ENCODE measurements at places on chromosomes 6 and 20. TPM values are rescaled to one million over a fixed set of nuclear protein-coding genes. Genes with fewer than 3 reads are reported as not detected.

Gene UST
- 5.5 TPM for total RNA-seq

Gene SLC22A1
- total RNA-seq = 1.7 TPM

Gene TFAP2D
- total RNA-seq = not detected

Gene DDX43
- not detected for total RNA-seq

Gene C6orf141
- 0.89 TPM for total RNA-seq

Gene PCMT1
- 65.5 TPM for total RNA-seq

Gene AFG1L
- 8.2 TPM for total RNA-seq

DNA sequence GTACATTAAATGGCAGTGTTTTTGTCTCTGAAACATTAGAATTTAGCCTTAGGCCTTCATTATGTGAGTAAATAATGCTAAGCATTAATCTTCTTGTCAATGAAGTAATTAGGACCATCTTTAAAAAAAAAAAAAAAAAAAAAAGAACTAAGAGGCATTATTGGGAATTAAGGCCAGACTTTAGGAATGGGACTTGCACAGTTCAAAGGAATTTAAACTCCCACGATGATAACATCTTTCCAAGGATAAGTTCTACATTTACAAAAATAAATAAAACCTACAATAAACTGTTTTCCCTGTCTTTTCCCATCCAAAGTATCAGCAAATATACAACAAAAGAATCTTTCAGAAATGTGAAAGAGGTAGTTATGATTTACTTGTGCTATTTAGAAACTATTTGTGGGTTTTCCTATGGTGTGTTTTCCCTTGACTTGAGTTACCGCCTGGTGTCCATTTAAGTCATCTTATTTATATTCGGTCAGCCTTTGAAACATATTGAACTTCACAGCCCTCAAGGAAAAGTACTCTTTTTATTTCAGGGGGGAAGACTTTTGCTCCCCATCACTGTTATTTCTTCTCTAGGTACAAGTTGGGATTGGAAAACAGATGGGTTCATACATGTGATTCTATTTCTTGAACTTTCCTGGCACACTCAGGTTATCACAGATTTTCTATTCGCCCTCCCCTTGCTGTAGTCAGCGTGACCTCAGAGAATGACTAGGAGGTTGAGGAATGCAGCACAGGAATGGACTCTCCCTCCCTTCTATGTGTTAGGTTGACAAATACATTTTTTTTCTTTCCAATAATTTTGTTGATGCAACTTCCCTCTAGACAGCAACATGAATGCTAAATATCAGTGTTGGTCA lies 13.6 kb downstream of the STMND1 start:
- DNase-seq = no peak
- H3K27me3 ChIP-seq = no peaks in the 10 kb centered on the region

GRCh38 chr6:150689900-150690590 lies 90.4 kb downstream of the PLEKHG1 start:
- H3K36me3 ChIP-seq = no peaks in the 10 kb centered on the region
- DNase-seq = no peak
- H3K4me3 ChIP-seq = no peak overlapping the region
- H3K4me1 ChIP-seq = peaks cover 10% of the 10 kb centered on the region
- no peaks in the 10 kb centered on the region for H3K27me3 ChIP-seq

DNA sequence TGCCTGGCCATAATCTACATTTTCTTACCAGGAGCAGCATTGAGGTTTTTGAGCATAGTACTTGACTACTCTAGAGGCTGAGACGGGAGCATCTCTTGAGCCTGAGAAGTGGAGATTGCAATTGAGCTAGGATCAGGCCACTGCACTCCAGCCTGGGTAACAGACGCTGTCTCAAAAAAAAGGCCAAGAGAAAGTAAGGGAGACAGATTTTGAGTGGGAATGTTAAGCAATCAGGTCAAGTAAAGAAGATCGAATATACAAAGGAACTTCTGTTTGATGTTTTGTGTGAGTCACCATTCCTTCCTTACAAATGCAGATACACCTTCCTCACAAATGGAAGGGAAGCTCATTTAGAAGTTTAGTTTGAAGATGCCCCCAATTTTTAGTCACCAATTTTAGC lies 4.4 kb downstream of the PNRC1 start:
- H3K36me3 ChIP-seq = peaks cover 10% of the 10 kb centered on the region
- H3K4me3 ChIP-seq = peak overlapping the region; percentile 60
- H3K27me3 ChIP-seq = peaks cover 3% of the 10 kb centered on the region
- peaks cover 24% of the 10 kb centered on the region for H3K4me1 ChIP-seq
- no peak for DNase-seq
- no peak overlapping the region for H3K27ac ChIP-seq

DNA sequence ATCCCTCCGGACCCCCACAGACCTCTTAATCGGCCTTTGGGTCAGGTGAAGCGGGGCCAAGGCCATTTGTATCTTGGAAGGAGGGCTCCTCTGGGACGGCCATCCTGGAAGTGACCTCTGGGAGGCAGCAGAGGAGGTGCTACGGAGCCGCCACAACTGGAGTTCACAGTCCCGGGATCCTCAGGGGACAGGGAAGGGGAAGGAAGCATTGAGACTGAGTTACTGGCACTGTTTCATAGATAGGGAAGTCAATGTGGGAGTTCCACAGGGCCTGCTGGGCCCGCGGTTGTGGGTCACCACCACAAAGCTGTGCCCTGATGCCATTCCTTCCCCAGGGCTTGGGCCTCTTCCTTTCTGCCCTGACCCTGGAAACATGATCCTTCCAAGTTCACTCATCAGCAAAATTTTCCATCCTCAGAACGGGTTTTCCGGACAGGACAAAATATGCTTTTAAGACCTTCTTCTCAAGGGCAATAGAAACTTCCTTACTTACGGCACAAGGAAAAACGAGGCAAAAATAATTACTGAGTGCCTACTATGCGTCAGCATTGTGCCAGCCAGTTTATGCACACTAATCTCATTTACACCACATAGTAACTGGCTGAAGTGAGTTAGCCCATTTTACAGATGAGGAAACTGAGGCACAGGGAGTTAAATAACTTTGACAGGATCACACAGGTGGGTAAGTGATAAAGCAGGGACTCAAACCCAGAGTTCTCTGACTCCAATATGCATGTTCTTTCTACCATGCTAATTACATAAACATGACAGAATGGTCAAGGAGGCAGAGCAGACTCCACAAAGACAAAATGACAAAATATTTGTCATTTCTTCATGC lies 143.8 kb downstream of the UNC5CL start:
- no peaks in the 10 kb centered on the region for H3K27me3 ChIP-seq
- DNase-seq = peak; percentile 46
- H3K36me3 ChIP-seq = no peaks in the 10 kb centered on the region
- no peak overlapping the region for H3K4me3 ChIP-seq
- H3K27ac ChIP-seq = peak overlapping the region; percentile 59
- peaks cover 19% of the 10 kb centered on the region for H3K4me1 ChIP-seq

- no peak overlapping the region for H3K4me3 ChIP-seq
- peak overlapping the region; percentile 10 for H3K27ac ChIP-seq
- no peaks in the 10 kb centered on the region for H3K27me3 ChIP-seq
- H3K4me1 ChIP-seq = no peaks in the 10 kb centered on the region
- DNase-seq = no peak
These were observed 75.6 kb upstream of the GNRH2 start for GRCh38 chr20:2967841-2968240.

GRCh38 chr6:128437685-128438084 lies 82.7 kb downstream of the PTPRK start:
- peaks cover 4% of the 10 kb centered on the region for H3K36me3 ChIP-seq
- DNase-seq = no peak
- peaks cover 3% of the 10 kb centered on the region for H3K4me1 ChIP-seq
- no peaks in the 10 kb centered on the region for H3K27me3 ChIP-seq

- H3K4me3 ChIP-seq = no peak overlapping the region
- DNase-seq = no peak
- no peaks in the 10 kb centered on the region for H3K36me3 ChIP-seq
- no peak overlapping the region for H3K27ac ChIP-seq
- H3K27me3 ChIP-seq = no peaks in the 10 kb centered on the region
These were observed 8.1 kb upstream of the OCSTAMP start for GRCh38 chr20:46558511-46558959.

DNA sequence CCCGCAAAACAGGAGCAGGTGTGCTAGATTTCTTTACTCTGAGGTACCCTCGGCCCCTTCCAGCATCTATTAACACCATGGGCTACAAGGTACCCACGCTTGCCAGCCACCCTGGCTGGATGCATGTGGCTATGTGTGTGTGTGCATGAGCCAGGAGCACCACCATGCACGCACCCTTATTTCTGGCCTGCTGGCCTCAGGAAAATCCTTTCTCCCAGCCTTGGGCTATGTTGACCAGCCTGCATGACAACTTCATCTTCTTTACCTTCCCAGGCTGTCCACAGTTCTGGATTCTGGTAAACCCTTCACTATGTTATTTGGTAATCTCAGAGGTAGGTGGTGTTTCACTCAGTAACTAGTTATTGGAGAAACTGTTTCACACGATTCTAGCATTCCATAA lies 40.4 kb downstream of the GPR6 start:
- peaks cover 8% of the 10 kb centered on the region for H3K27me3 ChIP-seq
- no peak overlapping the region for H3K27ac ChIP-seq
- H3K36me3 ChIP-seq = no peaks in the 10 kb centered on the region
- no peak for DNase-seq
- no peak overlapping the region for H3K4me3 ChIP-seq

DNA sequence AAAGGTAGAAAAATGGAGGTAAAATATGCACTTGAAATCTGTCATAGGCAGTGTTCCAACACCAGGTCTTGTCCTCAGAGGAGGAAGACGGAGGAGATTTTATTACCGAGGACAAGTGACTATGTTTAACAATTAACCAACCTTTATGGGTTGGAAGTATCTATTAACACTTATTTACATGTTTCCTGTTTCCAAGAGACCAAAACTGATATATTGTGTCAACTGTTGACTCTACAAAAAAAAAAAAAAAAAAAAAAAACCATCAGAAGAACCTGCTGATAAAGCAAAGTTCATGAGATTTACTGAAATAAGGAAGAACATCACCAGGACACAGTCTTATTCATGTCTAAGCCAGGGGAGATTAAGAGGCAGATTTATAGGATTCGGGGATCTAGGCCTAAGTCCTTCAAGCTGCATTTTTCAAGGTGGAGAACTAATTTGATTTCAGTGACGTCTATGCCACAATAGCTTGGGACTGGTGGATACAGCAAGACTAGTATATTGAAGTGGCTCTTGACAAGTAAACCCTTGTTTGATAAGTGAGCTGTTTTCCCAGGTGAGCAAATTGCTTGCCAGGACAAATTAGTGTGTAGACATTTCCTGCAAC lies 126.6 kb upstream of the NAA20 start:
- H3K36me3 ChIP-seq = peaks cover 7% of the 10 kb centered on the region
- no peak overlapping the region for H3K27ac ChIP-seq
- no peaks in the 10 kb centered on the region for H3K27me3 ChIP-seq
- no peak overlapping the region for H3K4me3 ChIP-seq
- H3K4me1 ChIP-seq = peaks cover 30% of the 10 kb centered on the region
- no peak for DNase-seq

- DNase-seq = no peak
- no peak overlapping the region for H3K27ac ChIP-seq
- no peak overlapping the region for H3K4me3 ChIP-seq
- H3K36me3 ChIP-seq = no peaks in the 10 kb centered on the region
These were observed 84.7 kb downstream of the RNF182 start for GRCh38 chr6:14009431-14009830.

Measured in neural crest cell (in vitro differentiated cells).